ENCODE measurements at places on chromosomes 1 and 21.

DNA sequence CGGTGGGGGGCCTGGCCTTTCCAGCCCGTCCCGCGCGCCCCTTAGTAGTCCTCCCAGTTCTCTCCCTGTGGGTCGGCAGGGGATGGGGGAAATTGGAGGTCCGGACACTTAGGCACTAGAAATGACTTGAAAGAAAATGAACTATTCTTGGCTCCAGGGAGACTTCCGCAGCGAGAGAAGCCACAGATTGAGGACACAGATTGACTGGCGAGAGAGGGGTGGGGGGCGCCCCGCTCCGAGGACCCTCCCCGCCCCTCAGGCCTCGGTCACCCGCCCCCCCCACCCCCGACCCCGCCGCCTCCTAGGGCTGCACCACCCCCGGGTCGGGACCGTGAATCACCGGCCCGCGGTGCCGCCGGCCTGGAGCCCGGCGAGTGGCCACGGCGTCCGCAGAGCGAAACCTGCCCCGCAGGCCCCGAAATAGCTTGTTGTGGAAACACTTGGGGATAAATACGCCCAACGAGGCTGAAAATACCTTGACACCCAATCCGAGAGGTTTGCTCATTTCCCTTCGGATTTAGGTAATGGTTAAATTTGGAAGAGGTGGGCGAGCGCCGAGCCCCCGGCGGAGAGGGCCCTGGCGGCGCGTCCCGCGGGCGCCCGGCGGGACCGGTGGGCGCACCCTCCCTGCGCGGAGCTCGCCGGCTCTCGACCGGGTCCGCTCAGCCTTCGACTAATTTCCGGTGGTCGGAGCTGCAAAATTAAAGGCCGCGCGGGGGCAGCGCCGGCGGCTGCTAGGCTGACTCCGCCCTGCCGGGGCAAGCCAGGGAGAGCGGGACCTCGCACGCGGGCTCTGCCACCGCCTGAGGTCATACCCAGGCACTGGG is at the start of gene GFI1:
Gene GFI1 (minus strand): TSS at position 675 of the 827 bp plus-strand sequence. CDS start 3,438 bp downstream, outside the sequence.
- peak; percentile 68 for DNase-seq

GRCh38 chr1:93710499-93711453 is 29.1 kb upstream of the BCAR3 start:
- DNase-seq = no peak

DNA sequence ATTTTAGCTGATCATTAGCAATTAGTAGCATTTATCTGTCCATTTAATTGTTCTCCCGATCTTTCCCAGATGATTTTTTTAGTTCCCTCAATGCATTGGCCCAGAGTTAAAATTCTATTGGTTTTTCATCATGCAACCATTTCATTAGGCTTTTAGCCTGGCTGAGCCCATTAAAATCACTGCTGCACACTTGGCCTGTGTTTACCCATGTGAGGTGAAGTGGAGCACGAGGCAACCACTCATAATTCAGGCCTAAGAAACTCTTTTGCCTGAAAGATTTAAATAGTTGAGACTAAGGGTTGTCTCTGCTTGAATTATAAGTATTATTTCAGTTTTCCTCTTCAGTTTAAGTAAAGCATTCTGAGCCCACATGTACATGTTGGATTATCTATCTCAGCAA is 889.0 kb upstream of the ADGRL4 start:
- DNase-seq = no peak

DNA sequence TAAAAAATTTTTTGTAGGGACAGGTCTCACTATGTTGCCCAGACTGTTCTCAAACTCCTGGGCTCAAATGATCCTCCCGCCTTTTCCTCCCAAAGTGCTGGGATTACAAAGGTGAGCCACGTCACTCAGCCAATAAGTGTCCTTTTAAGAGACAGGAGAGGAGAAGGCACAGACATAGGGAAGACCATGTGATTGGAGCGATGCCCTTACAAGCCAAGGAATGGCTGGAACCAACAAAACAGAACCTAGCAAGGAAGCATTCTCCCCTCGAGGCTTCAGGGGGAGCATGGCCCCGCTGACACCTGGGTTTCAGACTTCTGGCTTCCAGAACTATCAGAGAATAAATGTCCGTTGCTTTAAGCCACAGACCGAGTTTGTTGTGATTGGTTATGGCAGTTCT is 37.0 kb downstream of the NDUFS5 start:
- no peak for DNase-seq

DNA sequence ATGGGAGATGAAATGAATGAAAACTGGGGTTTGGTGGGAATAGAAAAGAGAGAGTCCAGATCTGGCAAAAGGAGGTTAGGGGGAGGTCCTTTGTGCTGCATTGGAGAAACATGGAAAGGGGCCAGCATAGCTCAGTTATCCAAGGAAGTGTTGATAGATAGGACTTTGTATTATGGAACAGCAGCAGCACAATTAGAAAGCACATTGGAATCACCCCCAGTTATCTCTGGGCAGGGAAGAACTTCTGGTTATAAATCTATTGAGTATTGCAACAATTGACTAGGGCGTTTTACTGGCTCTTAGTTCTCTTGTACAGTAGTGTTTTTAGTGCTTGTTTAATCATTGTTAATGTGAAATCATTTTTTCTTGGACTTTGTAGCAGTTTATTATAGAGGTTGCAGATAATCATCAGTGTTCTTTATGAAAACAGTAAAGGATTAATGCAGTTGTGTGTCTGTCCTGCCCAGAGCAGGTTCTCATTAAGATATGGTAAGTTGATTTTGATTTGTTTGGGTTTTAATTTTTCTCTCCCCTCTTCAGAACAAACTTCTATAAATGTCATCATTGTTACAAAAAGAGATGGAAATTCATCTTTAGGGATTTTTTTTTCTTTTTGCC is 76.6 kb downstream of the NR5A2 start:
- DNase-seq = no peak

DNA sequence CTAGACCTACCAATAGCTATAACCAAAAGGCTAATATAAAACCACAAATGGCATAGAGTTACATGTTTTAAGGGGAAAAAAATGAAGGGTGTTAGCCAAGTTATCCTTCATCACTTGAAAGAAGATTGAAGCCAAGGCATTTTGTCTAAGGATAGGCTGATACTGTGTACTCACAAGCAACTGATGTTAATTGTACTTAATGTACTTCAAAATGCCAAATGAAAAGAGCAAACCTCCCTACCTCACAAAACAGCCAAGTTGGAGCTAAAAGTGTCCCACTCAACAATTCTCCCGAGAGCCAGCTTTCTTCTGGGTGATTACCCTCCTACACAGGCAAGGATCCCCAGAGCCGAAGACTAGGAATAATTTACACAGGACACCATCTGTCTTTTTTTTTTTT is 4.4 kb upstream of the IGSF3 start:
- no peak for DNase-seq

- no peak for DNase-seq
Observed at GRCh38 chr1:38576241-38576640, 283.3 kb downstream of the RRAGC start.

GRCh38 chr1:108079440-108080025 is 114.6 kb upstream of the VAV3 start:
- DNase-seq = peak; percentile 41

DNA sequence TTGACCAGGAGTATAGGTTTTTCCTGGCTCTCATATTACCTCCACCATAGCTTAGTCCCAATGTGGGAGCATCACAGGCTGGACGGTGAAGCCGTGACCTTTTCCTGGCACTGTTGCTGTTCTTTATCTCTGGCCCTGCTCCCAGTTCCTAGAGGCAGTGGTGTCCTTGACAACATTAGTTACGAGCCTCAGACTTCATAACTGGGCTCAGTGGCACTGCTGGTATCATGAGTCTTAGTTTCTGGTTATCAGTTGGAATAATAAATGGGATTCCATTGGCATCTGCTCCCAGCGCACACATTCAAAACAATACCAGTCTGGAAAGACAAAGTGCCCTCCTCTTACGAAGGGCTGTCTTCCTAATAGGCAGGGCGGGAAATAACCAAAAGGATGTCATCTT is 8.0 kb downstream of the RNPEP start:
- DNase-seq = no peak

DNA sequence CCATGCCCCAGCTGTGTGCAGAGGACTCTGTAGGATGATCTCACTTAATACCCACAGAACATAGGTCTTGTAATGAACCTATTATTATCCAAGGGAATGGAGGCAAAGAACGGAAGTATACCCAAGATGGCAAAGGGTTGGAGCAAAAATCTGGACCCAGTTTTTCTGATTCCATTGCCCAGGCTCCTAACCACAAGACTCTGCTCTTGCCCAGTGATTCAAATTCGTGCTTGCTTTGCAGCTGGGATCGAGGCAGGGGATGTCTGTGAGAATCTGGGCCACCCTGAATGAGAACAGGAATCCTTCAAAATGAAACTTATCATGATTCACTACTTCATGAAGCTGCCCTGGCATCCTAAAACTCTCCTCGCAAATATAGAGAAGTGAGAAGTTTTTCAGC is 97.5 kb upstream of the KCNJ6 start:
- no peak for DNase-seq

- DNase-seq = no peak
Observed at GRCh38 chr1:52739699-52740467, 13.6 kb downstream of the ZYG11B start.

GRCh38 chr1:180365039-180365438 is 135.0 kb downstream of the LHX4 start:
- DNase-seq = no peak

- no peak for DNase-seq
Observed at GRCh38 chr1:11963622-11964021, 16.6 kb upstream of the MFN2 start.

- DNase-seq = no peak
Observed at GRCh38 chr1:199859491-199859933, 168.0 kb upstream of the NR5A2 start.

DNA sequence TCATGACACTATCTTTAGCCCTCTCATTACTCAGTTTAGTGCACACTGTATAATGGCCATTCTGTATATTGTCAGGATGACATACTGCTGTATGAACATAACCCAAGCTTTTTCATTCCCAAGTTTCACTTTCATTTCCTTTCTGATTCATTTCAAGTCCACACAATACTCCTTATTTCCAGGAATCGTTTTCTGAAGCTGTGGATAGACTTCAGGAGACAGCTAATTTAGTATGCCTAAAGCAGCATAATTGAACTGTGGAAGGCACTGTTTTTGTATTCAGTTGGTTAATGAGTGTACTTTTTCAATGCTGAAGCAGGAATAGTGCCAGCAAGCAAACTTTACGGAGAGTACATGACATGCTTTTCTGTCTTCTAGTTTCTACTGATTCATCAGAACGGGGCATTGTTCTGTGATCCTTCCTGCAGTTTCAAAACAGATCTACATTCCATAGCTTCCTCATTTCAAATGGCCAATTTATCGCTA is 578.5 kb upstream of the ZP4 start:
- no peak for DNase-seq

DNA sequence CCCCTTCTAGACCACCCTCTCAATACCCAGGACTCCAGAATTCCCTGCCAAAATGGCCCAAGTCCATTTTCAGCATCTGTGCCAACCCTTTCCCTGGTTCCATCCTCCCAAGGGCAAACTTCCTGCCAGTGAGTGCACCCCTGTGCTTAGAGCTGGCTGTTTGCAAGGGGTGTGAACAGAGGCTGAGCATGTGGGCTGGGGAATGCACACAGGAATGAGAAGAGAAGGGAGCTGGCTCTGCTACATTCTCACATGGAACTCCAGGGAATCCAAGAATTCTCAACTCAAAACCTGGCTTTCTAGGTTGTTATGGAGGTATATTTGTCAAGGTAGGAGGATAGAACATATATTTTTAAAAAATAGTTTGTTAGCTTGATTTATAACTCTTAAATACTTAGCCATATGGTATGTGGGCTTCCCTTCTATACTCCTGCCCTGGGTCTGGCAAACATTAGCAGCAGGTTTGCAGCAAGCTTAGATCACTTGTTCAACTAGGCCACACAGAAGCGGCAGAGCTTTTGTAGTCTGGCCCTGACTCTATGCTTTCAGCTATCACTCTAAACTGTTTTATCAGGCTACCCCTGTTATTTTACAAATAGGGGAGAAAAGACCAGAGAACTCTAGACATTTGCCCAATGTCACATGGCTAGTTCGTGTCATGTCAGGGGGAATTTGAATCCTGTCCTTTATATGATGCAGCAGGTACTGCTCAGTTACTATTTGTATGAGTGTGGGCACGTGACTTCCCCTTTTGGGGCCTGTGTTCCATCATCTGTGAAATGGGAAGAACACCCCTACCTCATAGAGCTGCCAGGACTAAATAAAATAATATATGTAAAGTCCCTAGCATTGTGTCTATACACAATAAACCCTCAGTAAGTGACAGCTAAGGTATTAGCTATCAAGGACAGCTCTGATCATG is 8.1 kb upstream of the STMN1 start:
- no peak for DNase-seq

- no peak for DNase-seq
Observed at GRCh38 chr21:26137379-26138060, 33.0 kb downstream of the APP start.

- no peak for DNase-seq
Observed at GRCh38 chr1:21149855-21150432, 26.8 kb downstream of the EIF4G3 start.

GRCh38 chr1:89757532-89757931 is 63.3 kb upstream of the LRRC8D start:
- no peak for DNase-seq

DNA sequence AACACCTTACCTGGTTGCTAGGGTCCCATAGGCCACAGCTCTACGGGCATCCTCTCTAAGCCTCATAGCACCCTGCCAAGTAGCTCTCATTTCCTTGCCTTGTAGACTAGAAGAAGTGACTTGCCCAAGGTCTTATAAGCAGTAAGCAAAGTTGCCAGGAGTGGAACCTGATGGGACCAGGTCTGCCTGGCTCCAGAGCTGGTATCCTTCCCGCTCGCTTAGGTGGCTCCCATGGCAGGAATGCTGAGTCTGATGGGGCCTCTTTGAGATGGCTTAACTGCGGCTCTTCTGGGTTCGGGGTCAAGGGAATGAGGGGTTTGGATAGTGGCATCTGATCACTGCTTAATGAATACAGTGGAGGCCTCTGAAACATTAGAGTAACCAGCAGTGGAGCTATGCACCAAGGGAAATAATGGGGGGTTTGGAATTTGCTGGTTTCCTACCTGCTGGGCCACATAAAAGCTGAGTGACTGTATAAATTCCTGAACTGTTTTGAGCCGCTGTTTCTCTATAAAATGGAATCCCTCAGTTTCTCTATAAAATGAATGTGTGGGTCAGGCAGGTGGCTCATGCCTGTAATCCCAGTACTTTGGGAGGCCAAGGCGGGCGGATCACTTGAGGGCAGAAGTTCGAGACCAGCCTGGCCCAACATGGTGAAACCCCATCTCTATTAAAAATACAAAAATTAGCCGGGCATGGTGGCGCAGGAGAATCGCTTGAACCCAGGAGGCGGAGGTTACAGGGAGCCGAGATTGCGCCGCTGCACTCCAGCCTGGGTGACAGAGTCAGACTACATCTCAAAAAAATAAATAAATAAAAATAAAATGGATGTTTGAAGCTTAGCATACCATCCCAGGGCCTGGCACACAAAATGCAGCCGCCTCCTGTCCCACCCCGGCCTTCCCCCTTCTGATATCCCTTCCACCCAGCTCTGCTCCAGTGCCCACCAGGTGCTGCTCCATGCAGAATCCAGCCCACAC is 12.4 kb downstream of the FAM151A start:
- DNase-seq = no peak

DNA sequence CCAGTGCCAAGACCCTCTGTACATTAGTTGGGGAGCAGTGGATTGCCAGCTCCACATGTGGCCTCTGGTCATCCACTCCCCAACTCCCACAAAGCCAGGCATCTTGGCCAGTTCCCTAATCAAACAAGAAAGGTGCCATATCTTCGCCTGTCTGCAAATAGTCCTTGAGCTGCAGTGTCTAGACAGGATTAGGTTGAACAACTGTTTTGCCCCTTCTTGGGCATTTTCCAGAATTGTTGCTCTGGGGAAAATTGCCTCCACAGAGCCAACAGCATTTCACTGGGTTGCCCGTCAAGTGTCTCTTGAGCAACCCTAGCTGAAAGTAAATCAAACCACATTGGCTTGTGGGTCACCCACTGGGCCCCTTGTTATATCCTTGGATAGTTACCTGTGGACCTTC is 109.3 kb downstream of the GDAP2 start:
- no peak for DNase-seq
